ENCODE measurements at places on chromosomes 4 and X.

DNA sequence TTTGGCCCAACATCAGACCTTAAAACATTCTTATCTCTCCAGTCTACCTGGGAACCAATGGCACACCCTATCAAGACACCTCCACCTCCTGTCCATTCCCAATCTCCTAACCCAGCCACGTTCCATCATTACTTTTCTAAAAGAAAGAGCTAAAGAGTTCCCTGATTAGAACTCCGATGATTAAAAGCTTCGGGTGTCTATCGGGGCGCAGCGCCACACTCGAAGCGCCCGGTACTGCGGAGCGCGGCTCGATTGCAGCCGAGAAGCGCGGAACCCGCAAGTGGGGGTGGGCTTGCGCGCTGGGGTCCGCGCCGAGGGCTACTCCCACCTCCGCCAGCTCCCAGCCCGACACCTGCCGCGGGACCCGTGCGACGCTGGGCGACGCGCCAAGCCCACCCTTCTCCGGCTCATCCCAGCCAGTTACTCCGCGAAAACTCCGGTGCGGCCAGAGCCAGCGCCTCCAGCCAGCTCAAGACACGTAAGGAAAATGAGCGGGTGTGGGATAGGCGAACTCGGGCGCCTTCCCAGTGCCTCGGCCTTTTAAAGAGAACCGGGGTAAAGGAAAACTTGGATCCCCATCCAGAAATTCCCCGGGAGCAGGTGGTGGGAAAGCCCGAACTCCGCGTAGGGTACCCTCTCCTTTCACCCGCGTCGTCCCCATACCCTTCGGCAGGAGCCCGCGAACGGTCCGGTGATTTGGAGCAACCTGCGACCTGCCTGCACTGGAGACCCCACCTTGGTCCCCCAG is 593 bp downstream of the NPY1R start:
- DNase-seq, result no peak

DNA sequence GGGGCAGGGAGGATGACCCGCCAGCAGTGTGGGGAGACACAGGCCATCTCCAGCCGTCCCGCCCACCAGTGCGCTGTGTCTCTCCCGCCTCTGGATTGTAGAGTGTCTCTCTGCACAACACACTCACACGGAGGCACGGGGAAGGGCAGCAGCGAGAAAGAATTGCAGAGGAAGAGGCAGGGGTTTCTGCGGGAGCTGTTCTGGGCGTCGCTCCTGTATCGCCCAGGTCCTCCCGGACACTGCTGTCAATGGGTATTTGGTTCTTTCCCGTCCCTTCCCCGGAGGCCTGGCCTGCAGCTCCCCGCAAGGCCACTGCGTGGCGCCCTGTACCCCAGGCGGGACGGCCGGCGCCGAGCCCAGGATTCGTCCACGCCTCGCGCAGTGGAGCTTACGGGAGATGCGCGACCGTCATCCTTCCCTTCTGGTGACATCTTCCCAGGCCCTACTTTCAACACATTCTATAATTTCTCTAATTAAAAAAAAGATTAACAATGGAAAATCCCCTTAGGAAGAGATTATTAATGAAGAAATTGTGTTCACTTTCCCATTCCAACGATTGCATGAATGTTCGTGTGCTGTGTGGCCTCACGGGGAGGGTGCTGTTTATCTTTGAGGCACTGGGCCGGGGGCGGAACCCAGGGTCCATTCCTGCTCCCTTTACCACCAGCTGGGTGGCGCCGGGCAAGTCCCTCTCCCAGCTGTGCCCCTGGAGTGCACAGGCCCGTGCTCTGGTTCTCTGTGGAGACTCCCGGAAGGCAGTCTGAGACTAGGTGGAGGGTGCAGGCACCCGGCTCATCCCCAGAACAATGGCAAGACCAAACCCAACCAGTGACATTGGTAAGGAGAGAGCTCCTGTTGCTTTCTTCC is 95.7 kb downstream of the CPZ start:
- no peak for DNase-seq

DNA sequence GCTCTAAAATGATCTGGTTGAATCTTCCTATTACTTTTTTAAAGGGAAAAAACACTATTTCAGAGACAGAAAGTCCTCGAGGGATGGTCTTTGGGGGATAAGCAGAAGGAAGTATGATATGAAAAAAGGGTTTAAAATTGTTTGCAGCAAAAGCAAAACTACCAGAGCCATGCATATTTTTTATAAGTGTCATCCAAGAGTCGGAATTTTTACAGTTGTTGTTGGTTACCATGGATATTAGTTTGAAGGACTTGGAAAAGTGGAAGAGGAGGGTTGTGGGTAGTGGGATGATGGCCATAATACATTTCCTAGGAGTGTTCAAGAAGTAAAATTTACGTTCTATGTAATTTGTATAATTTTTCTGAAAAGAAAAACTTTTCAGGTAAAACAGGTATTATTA is 134.4 kb downstream of the PCDH7 start:
- no peak for DNase-seq

DNA sequence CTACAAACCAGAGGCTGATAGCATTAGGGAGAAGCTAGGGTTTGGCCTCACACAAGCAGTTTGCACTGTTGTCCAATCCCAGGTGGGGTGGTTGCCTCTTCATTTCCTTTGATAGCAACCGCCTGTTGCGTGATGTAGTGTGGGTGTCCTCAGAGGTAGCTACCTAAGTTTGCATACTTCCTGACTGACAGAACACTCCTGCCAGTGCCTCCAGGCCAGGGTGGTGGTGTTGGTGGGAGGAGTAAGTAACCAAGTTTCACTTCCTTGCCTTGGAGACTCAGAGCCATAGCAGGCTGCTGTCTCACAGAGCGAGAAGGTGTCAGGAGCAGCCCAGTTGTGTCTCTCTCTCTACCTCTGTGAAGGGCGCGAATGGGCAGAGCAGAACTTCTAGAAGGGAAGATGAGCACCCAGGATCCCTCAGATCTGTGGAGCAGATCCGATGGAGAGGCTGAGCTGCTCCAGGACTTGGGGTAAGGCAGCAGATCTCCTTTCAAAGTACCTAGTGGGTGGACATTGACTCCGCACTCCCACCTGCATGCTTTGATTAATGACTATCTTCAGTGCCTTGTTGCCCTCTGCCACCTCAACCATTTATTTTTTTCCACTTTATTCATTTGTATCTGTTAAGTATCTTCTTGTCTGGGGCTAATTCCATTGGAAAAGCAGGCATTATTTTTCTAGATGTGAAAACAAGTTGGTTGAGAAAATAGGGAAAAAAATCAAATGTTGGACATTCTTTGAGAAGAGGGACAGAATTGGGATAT is at the start of gene DAPP1:
DAPP1 (plus strand) TSS at position 283 of the 764 bp plus-strand sequence; CDS start at position 370, 87 bp downstream.
- no peak for DNase-seq

- no peak for DNase-seq
Observed at GRCh38 chr4:26493461-26493860, 3.2 kb upstream of the CCKAR start.

GRCh38 chrX:148298737-148299136 is 201.7 kb upstream of the AFF2 start:
- DNase-seq, result no peak

DNA sequence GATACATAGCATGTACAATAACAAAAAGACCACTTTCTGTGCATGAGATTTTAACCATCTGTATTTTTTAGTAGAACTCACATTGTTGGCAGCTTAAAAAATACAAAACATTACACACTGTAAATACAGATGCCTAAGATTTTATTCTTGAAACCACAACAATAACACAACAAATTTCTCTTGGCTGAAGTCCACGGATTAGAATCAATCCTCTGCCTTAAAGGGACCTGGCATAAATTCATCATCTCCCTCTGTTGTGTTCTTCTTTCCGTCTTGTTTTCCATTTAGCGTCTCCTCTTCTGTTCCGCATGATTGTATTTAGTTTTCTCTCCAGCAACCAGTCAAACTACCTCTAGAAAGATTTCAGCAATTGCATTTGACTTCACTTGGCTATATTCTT is 231.0 kb downstream of the SPOCK3 start:
- no peak for DNase-seq

- DNase-seq, result peak; percentile 47
Observed at GRCh38 chr4:12791536-12791935, 692.6 kb downstream of the RAB28 start.

DNA sequence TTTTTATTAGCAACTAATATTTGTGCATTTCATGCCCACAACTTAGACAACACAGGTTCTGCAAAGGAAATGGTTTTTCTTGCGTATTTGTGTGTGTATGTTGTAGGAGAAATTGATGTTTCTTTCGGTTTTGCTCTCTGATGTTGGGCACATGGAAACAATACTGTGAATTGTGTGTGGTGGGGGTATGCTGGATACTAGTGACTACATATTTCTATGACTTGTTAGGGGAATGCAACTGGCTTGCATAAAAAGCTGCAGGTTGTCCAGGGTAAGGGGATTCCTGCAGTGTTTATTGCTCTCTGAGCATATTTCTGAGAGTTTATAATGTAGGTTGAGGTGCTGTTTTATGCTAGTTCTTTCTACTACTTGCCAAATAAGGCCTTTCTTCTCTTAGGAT is 11.6 kb downstream of the DLG3 start:
- no peak for DNase-seq

- DNase-seq, result no peak
Observed at GRCh38 chr4:154722262-154722661, 21.5 kb upstream of the LRAT start.

DNA sequence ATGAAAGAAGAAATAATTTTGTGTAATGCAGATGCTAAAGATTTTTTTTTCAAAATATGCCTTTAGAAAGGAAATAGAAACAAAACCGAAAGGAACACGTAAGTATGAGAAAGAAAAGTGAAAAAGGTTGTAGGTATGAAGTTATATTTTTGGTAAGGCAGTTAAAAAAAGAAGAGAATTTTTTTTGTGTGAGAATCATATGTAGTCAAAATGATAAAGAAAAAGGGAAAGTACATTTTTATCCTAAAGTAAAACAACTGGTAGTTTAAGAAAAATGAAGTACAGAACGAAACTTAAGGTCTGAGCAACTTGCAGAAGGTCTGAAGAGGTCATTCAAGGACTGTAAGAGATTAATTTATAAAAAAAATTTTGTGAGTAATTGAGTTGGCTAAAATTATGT is 164.0 kb upstream of the TRAM1L1 start:
- no peak for DNase-seq

DNA sequence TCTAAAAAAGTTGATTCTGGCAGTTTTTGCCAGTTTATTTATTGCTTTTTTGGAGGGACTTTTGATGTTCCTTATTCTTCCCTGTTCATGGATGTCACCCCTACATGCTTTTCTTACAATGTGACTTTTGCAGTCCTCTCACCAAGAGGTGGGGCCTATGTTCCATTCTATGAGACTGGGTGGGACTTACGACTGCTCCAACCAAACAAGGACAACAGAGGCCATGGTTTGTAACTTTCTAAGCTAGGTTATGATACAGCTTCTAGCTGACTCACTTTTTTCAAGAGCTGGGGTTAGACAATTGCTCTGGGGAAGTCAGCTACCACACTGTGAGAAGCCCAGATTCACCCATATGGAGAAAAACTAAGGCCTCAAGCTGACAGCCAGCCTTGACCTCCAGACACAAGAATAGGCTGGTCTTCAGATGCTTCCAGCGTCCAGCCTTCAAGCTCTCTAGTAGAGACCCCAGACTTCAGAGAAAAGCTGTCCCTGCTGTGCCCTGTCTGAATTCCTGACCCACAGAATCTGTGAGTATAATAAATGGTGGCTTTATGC is 39.5 kb downstream of the ENOPH1 start:
- DNase-seq, result peak; percentile 17

GRCh38 chr4:121484633-121485032 is 103.8 kb upstream of the QRFPR start:
- peak; percentile 32 for DNase-seq

GRCh38 chrX:154383359-154384283 is 4.5 kb downstream of the EMD start:
- DNase-seq, result no peak

DNA sequence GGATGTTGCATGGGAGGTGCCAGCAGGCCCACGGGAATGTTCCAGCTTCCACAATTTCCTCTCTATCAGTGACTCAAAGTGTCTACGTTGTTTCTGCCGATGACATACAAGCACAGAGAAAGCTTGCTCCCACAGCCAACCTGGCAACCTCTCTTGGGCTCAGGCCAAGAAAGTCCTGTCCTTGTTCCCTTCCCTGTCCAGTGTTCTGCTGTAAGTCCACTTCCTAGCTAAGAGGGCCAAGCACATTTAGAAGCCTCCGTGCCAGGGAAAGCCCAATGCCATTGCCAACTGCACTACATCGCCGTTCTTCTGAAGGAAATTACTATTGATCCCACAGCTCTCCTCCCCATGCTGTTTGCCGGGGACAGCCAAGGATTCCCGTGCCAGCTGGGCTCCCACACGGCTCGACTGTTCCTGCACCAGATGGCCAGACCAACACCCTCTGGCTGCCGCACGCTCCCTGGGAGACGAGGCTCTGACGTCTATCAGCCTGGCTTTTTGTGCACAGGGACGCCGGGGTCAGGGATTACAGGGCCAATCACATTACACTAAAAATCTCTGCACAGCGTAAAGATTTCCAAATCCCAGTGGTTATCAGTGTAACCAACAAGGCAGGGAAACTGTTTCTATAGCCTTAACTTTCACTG is 284.0 kb downstream of the BCOR start:
- DNase-seq, result peak; percentile 26

DNA sequence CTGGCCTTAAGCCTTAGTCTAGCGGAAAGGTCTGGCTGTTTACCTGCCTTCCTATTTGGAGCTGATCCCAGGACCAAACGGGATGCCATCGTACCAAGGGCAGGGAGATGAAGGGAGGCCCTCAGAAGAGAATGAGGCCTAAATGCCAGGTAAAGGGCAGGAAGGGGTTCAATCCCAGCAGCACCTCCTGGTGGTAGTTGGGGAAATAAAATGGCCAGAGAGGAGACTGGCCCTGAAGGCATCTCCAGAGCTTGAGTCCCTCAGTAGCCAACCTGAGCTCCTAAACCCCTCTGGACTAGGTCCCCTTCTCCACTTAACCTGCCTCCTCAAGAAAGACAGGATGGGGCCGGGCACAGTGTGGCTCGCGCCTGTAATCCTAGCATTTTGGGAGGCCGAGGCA is 53.7 kb downstream of the KDM5C start:
- DNase-seq, result no peak

GRCh38 chr4:8201321-8201781 is 2.3 kb downstream of the SH3TC1 start:
- DNase-seq, result no peak

- no peak for DNase-seq
Observed at GRCh38 chrX:135543172-135543571, 22.7 kb downstream of the INTS6L start.

GRCh38 chr4:84964995-84965552 is 1.4 kb downstream of the WDFY3 start:
- DNase-seq, result no peak

GRCh38 chrX:124594017-124594651 is 247.8 kb downstream of the SH2D1A start:
- peak; percentile 39 for DNase-seq

- no peak for DNase-seq
Observed at GRCh38 chr4:182575225-182575624, 332.0 kb downstream of the TENM3 start.

DNA sequence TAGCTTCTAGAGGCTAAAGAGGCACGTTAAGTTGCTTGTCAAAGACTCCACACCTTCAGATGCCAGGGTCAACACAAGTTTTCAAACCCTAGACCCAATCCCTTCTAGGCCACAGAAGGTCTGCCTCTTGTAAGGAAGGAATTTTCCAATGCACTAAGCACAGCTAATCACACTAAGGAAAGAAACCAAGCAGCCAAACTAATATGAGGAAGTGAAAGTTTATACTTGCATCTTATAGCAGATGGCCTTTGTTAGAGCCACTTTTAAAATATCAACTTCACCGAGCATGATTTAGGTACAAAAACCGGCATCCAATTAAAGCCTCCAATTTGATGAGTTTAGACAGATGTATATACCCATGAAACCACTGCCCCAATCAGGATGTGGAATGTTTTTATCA is 9.9 kb downstream of the FHL1 start:
- DNase-seq, result no peak

- no peak for DNase-seq
Observed at GRCh38 chrX:138349351-138349750, 362.2 kb downstream of the FGF13 start.

- no peak for DNase-seq
Observed at GRCh38 chr4:144557404-144557803, 88.6 kb upstream of the HHIP start.

All from NCI-H146 (cell line).